ENCODE measurements at places on chromosomes 2 and 18.

DNA sequence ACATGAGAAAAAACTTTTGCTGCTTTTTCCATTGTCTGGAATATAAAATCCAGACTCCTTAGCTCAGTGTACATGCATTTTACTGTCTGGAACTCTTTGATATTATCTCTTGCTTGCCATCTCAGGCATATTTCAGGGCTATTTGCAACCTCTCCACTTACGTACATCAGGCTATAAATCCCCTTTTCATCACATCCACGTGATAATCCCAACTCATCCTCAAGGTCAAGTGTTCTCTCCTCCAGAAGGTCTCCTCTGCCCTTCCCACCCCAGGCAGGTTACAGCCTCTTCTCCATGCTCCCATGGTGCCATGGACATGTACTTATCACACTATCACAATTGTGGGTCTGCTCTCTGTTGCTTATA, 202.5 kb upstream of the RBMS1 start:
- no peak for DNase-seq

DNA sequence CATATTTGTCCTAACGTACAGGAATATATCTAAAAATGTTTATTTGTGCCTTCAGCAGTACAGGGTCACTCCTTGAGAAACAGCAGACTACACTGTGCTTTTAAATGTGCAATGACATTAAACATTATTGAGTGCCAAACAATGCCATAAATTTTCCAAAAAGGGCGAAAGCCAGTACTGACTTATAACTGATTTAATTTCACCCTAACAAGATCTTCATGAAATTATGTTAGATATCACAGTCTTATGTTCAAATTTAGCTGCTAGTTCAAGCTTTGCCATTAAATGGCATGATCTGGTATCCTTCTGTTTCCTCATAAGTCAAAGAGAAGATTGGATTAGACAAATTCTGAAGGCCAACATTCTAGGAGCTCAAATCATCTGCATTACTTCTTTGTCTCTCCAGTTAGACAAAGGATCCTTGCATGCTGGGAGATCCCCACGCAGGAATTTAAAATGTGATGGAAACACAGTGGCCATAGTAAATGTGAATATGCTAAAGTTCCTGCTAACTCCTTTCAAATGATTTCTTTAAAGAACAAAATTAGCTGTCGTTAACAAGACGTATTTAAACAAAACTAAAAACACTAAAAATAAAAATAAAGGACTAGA, 129.3 kb upstream of the STON1 start:
- DNase-seq: no peak

DNA sequence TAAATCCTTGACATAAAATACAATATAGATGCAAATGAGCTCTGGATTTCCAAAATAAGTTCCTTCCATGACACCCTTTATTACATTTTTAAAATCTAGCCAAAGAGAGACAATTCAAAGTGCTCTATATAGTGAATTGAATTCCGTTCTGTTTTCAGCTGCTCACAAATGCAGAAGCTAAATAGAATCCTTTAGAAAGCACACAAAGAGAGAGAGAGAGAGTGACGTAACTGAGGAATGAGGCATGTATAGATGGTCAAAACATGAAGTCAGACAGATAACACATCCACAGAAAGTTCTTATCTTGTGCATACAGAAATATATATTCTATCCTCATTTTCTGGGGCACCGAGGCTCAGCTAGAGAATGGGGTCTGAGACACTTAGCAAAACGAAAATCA, 344.7 kb upstream of the NETO1 start:
- DNase-seq: no peak

GRCh38 chr2:206721256-206721920, 3.2 kb upstream of the DYTN start:
- no peak for DNase-seq

DNA sequence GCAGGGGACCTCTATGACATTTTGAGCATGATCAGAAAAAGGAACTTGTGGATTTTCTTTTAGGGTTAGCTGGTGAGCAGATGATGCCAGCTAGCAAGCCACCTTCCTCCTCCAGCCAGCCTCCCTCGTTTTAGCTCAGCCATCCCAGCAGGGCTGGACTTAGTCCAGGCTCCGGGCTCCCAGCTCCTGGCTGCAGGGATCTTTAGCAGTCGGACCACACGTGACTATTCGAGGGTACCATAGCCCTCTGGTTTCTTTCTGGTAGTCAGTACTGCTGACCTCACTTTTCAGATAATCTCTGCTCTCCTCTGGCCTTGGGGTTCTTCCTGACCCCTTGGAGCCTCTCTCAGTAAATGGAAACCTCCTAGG, 31.8 kb downstream of the NCK2 start:
- no peak for DNase-seq

DNA sequence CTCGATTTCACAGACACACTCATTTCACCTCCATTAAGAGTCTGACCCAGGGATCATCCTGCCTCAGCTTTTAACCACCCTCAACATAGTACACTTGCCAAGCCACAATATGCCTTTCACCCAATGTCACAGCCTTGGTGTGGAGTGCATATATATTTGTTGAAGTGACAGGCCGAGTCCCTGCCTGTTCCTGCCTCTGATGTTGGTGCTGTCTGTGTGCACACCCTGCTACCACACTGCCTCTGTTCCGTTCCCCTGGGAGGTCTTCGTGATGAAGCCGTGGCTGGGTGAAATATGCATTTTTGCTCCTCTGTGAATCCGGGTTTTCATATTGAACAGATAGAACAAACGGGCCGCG, 90.3 kb downstream of the RNF144A start:
- DNase-seq: no peak

GRCh38 chr18:58135183-58135641, 91.2 kb downstream of the NEDD4L start:
- DNase-seq: no peak

DNA sequence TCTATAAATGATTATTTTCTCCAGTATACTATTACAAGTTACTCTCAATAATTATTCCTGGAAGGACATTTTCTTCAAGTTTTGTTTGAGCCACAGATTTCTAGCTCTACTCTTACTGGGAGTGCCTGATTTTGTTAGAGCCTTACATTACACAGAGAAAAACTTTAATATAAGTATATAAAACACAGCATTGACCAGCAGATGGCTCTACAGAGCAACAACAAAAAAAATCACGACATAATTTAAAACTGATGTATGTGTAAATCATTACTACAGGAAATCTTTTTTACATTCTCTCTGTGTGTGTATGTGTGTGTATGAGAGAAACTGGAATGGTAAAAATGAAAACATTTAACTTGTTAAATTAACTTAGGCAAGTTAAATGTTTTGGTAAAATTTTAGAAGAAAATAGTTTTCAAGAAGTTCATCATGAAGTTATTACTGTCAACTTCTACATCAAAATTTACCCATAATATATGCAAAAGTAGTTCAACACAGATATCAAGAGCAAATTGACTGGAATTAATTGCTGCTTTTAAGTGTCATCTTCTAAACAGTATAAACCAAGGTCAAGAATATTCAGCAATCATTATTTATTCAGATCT, 103.3 kb downstream of the MDH1 start:
- DNase-seq: peak; percentile 34

DNA sequence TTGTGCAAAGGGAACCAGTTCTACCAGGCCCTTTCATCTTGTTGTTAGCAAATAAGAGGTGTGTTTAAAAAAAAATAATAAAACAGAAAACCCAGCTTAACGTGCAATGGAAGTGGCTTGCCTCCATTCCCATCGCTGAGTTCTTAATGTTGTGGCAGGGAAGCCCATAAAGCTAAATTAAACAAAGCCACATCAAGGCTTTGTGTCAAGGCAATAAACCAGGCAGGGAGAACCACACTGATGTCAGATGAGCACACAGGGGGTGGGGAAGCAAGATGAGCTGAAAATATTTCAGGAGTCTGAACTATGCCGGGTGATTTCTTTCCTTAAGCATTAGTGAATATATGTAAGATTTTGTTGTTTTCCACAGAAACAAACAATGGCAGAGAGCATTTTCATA, 73.5 kb downstream of the PHLPP1 start:
- DNase-seq: no peak

GRCh38 chr2:43052204-43052943, 174.0 kb downstream of the ZFP36L2 start:
- DNase-seq: no peak

- DNase-seq: no peak
Observed at GRCh38 chr2:234683950-234684349, 187.1 kb upstream of the ARL4C start.

GRCh38 chr18:6413579-6414117, 1.1 kb downstream of the L3MBTL4 start:
- no peak for DNase-seq

GRCh38 chr2:65661980-65662653, 229.7 kb upstream of the SPRED2 start:
- DNase-seq: no peak

DNA sequence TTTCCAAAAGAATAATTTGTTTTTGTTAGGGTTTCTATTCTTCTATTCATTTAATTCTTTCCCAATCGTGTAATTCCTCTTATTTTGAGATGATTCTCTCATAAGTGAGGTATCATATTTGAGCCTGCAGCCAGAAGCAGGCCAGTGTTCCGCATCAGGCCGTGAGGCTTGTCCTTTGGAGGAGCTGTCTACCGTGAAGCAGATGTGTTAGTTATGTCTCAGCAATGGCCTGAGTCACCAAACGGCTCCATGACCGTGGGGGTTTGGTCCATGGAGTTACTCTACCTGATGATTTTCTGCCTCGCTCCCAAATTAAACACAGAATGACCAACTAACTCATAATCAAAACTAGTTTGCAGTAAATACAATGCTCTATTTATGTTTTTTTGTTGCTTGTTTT, 64.2 kb upstream of the TMEM87B start:
- no peak for DNase-seq

DNA sequence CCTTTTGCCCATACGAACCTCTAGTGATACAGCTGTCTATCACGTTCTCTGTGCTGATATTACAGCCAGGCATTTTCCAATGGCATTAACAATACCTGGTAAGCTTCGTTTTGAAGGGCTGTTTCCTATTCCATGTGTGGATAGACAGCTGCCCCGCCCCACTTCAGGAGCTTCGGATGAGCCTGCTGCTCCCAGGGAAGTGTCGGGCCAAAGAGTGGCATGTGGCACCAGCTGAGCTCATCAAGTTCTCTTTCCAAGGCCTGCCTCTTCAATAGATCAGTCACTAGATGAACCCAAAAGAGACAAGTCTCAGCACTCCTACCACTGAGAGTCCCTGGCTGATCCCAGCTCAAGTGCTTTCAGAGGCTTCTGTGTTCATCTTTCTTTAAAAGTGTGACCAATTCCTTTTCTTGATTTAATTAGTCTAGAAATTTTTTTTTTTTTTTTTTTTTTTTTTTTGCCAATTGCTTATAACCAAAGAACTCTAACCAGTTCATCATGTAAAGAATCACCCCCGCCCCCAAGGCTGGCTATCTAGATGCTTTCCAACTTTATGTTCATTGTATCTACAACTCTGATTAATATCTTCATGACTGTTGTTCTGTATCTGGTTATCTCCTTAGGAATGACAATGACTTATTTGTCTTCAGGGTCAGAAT, 46.6 kb downstream of the HDAC4 start:
- DNase-seq: no peak

DNA sequence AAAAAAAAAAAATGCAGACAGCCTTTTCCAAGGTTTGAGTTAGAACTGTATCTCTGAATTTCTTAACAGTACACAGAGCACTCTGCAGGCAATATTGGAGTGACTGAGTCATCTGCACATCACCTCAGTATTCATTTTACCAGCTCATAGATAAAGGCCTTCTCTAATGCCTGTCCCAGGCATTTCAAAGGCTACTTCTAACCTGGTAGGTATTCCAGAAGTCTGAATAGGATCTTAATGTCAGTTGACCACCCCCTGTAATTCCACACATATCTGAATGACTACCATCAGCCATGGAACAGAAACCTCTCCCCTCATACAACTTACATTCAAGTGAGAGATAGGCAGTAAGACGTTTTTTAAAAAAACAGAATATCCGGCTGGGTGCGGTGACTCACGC, 9.0 kb downstream of the METTL21A start:
- DNase-seq: no peak

- no peak for DNase-seq
Observed at GRCh38 chr2:122322815-122323214, 567.4 kb downstream of the TSN start.

DNA sequence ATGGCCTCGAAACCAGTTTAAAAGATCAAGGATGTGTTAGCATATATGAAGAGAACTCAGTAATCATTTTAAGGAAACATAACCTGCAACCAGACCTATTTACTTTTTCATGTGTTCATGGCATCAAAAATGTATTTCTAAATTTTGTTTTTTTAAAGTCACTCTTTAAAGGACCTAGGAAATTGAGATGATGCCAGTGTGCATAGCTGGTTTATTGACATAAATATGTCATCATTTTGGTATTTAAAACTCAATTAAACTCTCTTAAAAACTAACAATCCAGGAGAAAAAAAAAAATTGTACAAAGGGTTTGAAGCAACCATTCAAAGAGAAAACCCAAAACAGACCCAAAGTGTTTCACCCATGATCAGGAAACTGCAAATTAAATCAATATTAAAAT, 198.9 kb upstream of the RND3 start:
- no peak for DNase-seq

DNA sequence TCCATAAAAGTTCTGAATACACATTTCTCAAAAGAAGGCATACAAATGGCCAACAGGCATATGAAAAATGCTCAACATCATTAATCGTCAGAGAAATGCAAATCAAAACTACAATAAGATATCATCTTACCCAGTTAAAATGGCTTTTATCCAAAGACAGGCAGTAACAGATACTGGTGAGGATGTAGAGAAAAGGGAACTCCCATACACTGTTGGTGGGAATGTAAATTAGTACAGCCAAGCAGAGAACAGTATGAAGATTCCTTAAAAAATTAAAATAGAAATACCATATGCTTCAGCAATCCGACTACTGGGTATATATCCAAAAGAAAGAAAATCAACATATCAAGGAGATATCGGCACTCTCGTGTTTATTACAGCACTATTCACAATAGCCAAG, 1312.5 kb downstream of the DSC3 start:
- DNase-seq: no peak

DNA sequence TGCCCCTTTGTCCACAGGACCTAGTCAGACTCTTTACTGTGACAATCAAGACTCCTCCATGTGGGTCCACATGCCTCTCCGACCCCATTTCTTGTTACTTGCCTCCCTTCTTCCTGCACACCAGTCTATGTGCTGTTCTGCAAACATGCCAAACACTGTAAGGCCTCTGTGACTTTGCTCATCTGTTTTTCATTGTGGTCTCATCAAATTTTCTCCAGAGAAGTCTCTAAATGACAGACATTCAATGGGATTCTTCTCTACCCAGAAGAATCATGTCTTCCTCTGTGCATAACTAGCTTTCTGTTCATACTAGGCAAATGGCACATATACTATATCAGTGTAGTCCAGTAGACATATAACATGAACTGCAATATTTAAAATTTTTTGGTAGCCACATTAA, 43.0 kb upstream of the KCNE4 start:
- DNase-seq: no peak
